ENCODE measurements at places on chromosomes 13 and 19.

DNA sequence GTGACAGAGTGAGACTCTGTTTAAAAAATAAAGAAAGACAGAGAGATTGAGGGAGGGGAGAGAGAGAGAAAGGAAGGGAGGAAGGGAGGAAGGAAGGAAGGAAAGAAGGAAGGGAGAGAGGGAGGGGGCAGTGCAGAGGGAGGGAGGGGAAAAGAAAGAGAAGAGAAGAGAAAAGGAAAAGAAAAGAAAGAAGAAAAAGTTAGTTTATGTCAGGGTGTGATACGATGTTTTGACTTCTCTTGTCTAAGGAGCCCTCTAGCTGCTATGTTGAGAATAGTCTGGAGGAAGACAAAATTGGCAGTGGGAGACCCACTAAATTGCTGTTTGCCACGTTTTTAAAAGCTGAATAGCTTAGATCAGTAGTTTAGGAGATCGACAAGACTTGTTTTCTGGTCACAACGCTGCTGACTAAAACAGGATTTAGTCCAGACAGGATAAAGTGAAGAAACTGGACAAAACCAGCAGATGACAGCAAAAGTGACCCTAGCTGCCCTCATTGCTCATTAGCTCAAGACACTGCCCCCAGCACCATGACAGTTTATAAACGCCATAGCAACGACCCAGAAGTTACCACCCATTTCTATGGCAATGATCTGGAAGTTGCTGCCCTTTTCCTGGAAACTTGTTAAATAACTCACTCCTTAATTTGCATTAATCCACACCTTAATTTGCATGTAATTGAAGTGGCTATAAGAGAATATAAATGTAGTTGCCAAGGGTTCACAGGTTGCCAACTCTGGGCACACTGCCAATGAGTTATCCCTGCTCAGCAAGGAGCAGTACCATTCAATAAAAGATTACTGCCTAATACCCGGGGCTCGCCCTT lies 11.1 kb downstream of the TEX101 start:
- no peak for DNase-seq

GRCh38 chr13:32731576-32731975 lies 145.3 kb downstream of the PDS5B start:
- DNase-seq = no peak

DNA sequence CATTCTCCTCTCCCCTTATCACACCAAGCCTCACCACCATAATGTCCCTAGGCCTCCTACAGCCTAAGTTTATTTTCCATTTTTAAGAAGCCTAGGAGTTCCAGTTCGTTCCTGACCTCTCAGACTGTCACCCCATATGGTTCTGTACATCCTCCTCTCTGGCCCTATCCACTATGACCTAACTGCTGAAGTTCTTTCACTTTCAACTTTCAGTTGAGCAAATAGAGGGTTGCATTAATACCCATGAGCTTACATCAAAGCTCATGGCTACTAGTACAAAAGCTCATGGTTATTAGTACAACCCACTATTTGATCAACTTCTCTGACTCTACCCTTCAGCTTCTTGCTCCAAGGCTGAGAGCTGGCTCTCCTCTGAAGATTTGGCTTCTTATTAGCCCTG lies 72.9 kb downstream of the FGF14 start:
- DNase-seq = no peak

- no peak for DNase-seq
Observed at GRCh38 chr13:94608586-94608985, 6.9 kb downstream of the GPR180 start.

DNA sequence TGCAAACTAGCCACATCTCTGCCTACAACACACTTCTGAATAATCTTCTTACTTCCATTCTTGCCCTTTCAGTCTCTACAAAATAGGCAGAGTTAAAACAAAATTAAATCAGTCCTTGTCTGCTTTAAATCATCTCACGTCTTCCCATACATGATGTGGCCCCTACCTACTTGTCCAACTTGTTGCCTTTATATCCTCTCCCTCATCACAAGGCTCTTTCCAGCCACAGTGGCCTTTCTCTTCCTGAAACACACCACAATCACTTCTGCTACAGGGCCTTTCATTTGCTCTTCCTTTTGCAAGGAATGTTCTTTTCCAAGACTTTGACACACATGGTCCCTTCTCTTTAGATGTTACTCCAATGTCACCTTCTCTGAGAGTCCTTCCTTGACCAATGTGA lies 1.7 kb downstream of the RBM26 start:
- DNase-seq = no peak

GRCh38 chr13:49996161-49996915 lies 504 bp upstream of the TRIM13 start:
- peak; percentile 79 for DNase-seq

GRCh38 chr19:33702606-33703437 lies 81.1 kb downstream of the CHST8 start:
- no peak for DNase-seq

DNA sequence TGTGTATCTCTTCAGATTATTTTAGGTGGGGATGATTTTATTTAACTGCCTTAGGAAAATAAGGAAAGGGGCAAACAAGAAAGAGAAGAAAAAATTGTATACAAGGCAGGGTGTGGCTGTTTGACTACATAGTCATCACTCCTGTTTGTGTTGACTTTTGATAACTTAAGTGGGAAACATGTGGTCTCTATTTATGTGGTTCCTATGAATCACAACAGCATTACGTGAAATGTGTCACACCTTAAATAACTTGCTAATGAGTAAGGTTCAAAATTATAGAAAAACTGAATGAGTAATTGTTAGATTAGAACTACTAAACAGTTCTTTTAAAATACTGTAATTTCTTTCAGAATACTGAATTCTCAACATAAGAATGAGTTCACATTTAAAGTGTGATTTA lies 69.3 kb downstream of the LMO7 start:
- DNase-seq = no peak

- no peak for DNase-seq
Observed at GRCh38 chr19:39998501-39998900, 1.6 kb downstream of the ZNF546 start.

GRCh38 chr13:73480779-73481559 lies 422.2 kb downstream of the KLF5 start:
- no peak for DNase-seq

DNA sequence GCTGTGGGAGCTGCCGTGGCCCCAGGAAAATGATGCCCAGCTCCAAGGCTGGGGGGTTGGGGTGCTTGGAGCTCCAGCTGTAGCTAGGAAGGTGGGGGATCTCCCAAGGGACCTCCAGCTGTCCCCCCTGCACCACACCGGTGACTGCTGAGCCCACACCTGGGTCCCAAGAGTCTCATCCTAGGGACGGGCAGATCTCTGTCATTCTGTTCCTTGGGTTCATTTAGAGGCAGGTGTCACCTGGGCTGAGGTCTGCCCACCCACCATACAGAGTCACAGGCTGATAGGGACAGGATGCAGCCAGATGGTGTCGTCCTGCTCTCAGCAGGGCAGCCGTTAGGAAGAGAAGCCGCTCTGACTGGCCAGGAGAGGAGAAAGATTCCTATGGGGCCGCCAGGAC lies 5.3 kb downstream of the F2RL3 start:
- DNase-seq = no peak

- no peak for DNase-seq
Observed at GRCh38 chr19:56504581-56504980, 3.1 kb upstream of the ZNF471 start.

- DNase-seq = no peak
Observed at GRCh38 chr13:61277586-61278276, 137.9 kb downstream of the PCDH20 start.

GRCh38 chr19:40610396-40611064 lies 9.4 kb downstream of the LTBP4 start:
- DNase-seq = no peak

GRCh38 chr13:111186305-111186935 lies 71.3 kb downstream of the ARHGEF7 start:
- DNase-seq = no peak
